GDM1 (cell line): ENCODE measurements at places on chromosomes 2 and 18.
A peak's percentile ranks its signal among the peaks of the same experiment; 100 is the strongest.

- no peak for DNase-seq
Observed at GRCh38 chr2:191790737-191791136, 56.2 kb downstream of the CAVIN2 start.

DNA sequence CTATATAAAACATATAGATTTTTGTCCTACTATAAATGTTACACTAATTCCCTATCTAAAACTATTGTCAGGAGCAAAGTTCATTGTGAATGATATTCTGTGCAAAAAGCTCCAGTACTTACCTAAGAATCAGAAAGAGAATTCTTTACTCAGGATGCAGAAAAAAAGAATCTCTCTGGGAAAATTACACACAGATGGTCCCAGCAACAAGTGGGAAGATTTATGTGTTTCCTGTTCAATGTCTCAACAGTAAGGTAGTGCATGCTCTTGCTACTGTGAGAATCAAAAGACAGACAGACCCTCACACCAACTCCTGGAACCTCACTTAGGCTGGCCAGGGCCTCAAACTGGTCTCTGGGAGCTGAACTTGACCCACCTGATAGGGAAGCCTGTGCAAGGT, 11.2 kb upstream of the NAPG start:
- DNase-seq: no peak

DNA sequence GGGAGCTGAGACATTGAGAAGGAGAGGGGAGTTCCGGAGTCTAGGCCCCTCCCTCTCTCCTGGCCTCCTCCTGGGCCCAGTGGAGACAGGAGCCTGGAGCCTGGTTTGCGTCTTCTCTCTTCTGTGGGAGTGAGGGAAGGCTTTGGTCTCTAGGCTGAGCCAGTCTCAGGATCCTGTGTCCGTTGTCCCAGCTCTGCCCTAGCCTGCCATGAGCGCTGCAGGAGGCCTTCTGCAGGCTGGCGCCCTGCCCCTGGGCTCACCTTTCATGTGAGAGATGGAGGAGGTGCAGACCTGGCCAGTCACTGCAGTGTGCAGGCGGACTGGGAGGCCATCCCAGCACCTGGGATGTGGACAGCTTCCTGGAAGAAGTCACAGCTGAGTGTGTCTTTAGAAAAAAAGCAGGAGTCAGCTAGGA, 8.7 kb downstream of the IMPA2 start:
- DNase-seq: no peak

DNA sequence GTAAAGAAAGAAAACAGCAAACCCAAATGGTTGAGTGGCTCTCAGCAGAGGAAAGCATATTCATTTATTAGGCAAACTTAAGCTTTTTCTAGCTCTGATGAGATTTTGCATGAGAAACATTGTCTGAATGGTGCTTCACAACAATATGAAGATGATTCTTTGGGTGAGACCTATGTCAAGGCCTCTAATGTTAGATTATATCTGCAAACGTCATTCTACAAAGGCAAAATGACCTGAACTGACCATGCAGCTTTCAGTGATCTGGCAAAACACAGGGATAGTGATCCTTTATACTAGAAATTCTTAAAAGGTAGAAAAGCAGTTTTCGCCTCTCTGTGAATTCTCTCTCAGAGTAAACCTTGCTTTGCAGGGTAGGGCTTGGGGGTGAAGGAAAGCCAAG, 11.7 kb downstream of the RHBDD1 start:
- no peak for DNase-seq

DNA sequence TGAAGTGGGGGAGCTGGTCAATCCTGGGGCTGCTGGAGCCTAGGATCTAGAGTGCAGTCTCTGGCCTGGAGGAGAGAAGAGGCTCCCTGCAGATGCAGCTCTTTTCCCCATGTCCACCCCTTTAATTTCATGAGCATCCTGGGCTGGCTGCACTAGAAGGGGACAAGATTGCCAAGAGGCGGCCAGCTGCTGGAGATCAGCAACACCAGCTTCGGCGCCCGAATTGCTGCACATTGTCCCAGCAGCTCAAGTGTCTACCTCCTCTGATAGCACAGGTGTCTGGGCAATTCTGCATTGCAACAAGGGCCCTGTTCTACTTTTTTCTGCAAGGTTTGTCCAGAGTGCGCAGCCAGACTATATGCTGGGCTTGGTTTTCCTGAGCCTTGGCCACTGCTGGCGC, 125.7 kb downstream of the AGAP1 start:
- no peak for DNase-seq

- DNase-seq: no peak
Observed at GRCh38 chr18:41266616-41267015, 688.4 kb upstream of the PIK3C3 start.

DNA sequence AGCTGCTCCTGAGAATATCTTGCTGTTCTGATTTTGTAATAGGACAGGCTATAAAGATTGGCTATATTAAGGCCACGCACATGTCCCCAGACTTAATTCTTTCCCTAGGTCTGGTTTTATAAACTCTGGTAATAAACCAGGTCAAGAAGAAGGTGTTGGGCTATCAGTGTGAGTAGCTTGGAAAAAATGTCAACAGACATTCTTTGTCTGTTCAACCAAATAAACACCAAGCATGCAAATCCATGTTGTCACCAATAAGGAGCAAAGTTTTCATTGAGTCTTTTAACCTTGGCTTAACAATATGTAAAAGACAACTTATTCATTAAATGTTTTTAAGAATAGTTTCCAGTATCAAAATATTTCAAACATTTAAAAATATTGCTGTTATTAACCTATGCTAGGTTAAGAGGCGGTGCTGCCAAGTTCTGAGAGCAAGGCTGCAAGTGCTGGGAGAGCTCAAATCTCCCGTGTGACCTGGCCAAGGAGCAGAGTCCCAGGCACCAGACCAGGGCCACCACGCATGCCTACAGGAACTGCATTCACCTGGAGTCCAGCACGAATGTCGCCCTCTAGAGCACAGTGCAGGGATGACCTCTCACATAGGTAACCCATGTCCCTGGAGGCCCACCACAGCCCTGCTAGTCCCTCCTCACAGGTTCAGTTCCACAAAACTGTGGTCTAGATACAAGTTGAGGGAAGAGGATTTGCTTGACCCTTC, 120.5 kb upstream of the POU3F3 start:
- peak; percentile 27 for DNase-seq
